ENCODE measurements at places on chromosomes 16 and 17. TPM values are rescaled to one million over a fixed set of nuclear protein-coding genes. Genes with fewer than 3 reads are reported as not detected.

GRCh38 chr16:71472051-71472450 is 10.0 kb upstream of the ZNF23 start:
- H3K36me3 ChIP-seq = peaks cover 80% of the 10 kb centered on the region
- no peak overlapping the region for H3K4me3 ChIP-seq
- no peaks in the 10 kb centered on the region for H3K27me3 ChIP-seq
- H3K4me1 ChIP-seq = no peaks in the 10 kb centered on the region

Gene MYH8
- not detected for total RNA-seq

Gene VAT1L
- 19.9 TPM for total RNA-seq

GRCh38 chr17:58375256-58375655 is 23.3 kb upstream of the SUPT4H1 start:
- no peaks in the 10 kb centered on the region for H3K27me3 ChIP-seq
- H3K27ac ChIP-seq = no peak overlapping the region
- H3K4me1 ChIP-seq = no peaks in the 10 kb centered on the region
- no peaks in the 10 kb centered on the region for H3K36me3 ChIP-seq
- DNase-seq = no peak

GRCh38 chr17:4579678-4580077 is 4.7 kb upstream of the SMTNL2 start:
- no peak for DNase-seq
- H3K36me3 ChIP-seq = no peaks in the 10 kb centered on the region
- no peak overlapping the region for H3K4me3 ChIP-seq
- no peaks in the 10 kb centered on the region for H3K27me3 ChIP-seq

DNA sequence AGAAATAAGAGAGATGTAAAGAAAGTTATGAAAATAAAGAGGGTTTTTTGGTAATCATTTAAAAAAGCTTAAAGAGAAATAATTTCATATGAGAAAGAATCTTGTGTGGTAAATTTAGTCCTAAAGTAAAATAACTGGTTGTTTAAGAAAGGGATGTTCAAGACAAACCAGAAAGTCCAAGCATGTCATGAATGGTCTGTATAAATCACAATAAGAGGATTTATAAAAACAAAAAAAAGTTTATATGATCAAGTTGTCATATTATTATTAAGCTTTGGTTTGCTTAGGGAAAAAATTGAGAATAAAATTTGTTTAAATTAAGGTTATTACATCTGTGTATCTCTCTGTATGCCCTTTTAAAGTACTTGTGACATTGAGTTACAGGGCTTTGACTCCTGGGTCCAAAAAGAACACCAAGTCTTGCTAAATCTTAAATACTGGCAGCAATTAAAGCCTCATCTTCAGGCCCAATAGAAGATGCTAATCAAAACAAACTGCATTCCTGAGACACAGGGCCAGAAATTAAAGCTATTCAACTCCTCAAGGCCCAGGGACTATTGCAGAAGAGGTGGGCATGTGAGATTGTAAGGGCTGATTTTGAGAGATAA is 15.6 kb upstream of the TRIM25 start:
- H3K4me3 ChIP-seq = no peak overlapping the region
- H3K27ac ChIP-seq = no peak overlapping the region
- H3K27me3 ChIP-seq = no peaks in the 10 kb centered on the region
- no peak for DNase-seq
- H3K36me3 ChIP-seq = peaks cover 8% of the 10 kb centered on the region

DNA sequence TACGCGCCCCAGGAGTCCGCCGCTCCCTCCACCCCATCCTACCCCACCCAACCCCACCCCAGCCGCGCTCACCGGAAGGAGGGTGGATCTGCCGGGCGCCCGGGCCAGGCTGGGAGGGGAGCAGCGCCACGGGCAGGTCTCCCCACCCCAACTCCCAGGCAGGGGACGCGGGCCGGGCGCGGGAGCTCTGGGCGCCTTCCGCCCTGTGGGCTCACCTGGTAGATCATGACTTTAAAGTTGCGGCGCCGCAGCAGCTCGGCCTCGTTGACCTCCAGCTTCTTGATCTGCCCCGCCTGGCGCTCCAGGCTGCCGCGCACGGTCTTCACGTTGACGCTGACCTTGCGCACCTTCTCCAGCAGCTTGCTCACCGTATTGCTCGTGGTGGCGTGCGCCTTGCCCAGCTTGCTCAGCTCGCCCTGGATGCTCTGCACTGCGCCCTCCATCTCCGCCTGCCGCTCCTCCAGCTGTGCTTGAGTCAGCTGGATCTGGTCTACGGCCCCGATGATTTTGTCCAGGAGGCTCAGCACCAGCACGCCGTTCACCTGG is 571 bp downstream of the CAVIN1 start:
- peak overlapping the region; percentile 98 for H3K4me3 ChIP-seq
- H3K27me3 ChIP-seq = no peaks in the 10 kb centered on the region
- H3K4me1 ChIP-seq = peaks cover 20% of the 10 kb centered on the region
- peak overlapping the region; percentile 99 for H3K27ac ChIP-seq

Gene ETV4
- total RNA-seq = 5.1 TPM

DNA sequence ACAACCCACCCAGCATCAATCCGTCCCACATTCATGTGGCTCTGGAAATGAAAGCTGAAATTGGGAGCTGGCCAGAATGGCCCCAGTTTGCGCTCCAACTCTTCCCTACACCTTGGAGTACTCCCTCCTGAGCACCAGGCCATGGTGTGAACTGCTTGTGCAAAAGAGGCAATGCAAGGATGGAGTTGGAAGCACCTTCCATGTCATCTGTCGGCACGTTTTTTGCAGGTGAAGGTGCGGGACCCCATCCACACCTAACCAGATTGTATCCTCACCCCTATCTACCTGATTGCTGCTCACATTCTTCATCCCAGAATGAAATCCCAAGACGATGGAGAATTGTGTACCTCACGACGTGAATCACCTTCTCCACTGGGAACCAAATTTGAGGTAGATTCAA is 136.6 kb upstream of the WSB1 start:
- H3K4me3 ChIP-seq = no peak overlapping the region
- H3K4me1 ChIP-seq = no peaks in the 10 kb centered on the region
- H3K27ac ChIP-seq = no peak overlapping the region
- DNase-seq = no peak

GRCh38 chr17:45575126-45575885 is 84.8 kb upstream of the PLEKHM1 start:
- no peaks in the 10 kb centered on the region for H3K36me3 ChIP-seq
- H3K27me3 ChIP-seq = no peaks in the 10 kb centered on the region
- peaks cover 7% of the 10 kb centered on the region for H3K4me1 ChIP-seq
- DNase-seq = no peak

Gene C17orf67
- 4.5 TPM for total RNA-seq

Gene HAGHL
- 3.5 TPM for total RNA-seq

- DNase-seq = no peak
- H3K27ac ChIP-seq = no peak overlapping the region
- no peaks in the 10 kb centered on the region for H3K27me3 ChIP-seq
These were observed 11.3 kb downstream of the SSTR2 start for GRCh38 chr17:73175962-73176565.

DNA sequence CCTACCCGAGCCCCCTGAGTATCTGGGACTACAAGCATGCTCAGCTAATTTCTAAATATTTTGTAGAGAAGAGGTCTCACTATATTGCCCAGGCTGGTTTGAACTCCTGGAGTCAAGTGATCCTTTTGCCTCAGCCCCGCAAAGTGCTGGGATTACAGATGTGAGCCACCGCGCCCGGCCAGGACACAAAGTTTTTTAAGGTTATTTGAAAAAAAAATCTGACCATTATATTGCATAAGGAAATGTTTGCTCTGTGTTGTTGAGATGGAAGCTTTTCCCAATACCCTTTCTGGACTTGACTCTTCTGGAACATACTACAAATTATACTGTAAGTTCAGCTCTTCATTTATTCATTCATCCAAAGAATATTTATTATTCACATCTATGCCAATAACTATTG is 133.3 kb upstream of the TMEM97 start:
- no peak overlapping the region for H3K4me3 ChIP-seq
- H3K4me1 ChIP-seq = no peaks in the 10 kb centered on the region
- H3K36me3 ChIP-seq = no peaks in the 10 kb centered on the region
- H3K27ac ChIP-seq = no peak overlapping the region

GRCh38 chr17:21249920-21250703 is 3.1 kb downstream of the NATD1 start:
- no peak for DNase-seq
- H3K27me3 ChIP-seq = no peaks in the 10 kb centered on the region
- H3K36me3 ChIP-seq = no peaks in the 10 kb centered on the region
- peak overlapping the region; percentile 39 for H3K27ac ChIP-seq
- H3K4me3 ChIP-seq = no peak overlapping the region
- peaks cover 21% of the 10 kb centered on the region for H3K4me1 ChIP-seq
